ENCODE measurements at places on chromosomes 13 and 19.

GRCh38 chr13:30880151-30880855, 25.8 kb upstream of the MEDAG start:
- DNase-seq, result no peak

GRCh38 chr19:1571358-1571757, 3.2 kb upstream of the MEX3D start:
- DNase-seq, result no peak

- DNase-seq, result no peak
Observed at GRCh38 chr13:59545007-59545406, 618.7 kb downstream of the DIAPH3 start.

DNA sequence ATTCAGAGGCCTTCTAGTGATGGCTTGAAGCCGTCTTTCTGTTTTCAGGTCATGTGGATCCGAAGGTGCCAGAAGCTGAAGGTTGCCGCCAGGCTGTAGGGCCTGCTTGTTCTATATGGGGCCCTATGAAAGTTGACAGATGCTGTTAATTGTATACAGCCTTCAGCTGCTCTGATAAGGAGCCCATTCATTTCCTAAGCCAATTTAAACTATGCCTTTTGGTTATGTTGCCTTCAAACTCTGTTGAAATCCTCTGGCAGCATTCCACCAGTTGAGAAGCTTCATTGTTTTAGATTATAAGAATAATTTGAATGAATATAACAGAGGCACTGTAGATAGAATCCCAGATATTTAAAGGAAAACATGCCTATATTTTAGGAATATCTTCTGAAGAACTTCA, 34.4 kb downstream of the RAP2A start:
- DNase-seq, result no peak

DNA sequence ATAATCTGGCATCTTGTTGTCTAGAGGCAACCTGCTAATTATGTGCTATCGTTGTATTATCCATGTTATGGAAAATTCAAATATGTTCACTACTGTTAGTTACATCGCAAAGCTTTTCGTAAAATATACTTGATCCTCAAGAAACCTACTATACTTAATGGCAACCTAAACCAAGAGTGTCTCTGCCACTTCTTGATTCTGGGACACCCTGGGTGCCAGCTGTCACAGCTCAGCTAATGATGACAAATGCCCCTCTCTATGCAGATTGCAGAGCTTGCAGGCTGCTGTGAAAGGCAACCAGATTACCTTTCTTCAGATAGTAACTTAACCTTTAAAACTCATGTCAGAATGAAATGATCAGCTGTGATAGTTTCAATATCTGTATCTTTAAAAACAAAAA, 8.9 kb upstream of the MAB21L1 start:
- DNase-seq, result no peak

- DNase-seq, result no peak
Observed at GRCh38 chr19:49861107-49861506, 6.3 kb downstream of the PNKP start.

DNA sequence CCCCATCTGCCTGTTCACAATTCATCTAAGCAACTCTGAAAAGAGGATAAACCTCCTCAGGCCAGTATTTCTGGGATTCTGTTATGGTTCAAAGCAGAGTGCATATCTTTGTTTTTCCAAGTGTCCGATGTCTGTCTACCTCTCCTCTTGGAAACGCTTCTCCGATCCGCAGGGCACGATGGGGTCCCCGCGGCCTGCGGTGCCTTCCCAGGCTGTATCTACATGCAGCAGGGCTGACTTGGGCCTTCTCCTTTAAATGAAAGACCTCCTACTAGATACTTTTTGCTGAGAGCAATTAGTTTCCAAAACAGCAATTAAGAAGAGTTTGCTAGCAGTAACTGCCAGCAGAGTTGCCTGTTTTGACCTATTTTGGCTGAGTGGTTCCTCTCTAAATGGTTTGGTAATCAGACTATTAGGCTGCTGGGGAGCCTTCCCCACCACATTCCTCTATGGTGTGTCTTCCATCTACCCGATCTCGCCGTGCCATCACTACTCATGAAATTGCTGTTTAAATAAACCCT, 23.5 kb downstream of the COL4A2 start:
- no peak for DNase-seq

DNA sequence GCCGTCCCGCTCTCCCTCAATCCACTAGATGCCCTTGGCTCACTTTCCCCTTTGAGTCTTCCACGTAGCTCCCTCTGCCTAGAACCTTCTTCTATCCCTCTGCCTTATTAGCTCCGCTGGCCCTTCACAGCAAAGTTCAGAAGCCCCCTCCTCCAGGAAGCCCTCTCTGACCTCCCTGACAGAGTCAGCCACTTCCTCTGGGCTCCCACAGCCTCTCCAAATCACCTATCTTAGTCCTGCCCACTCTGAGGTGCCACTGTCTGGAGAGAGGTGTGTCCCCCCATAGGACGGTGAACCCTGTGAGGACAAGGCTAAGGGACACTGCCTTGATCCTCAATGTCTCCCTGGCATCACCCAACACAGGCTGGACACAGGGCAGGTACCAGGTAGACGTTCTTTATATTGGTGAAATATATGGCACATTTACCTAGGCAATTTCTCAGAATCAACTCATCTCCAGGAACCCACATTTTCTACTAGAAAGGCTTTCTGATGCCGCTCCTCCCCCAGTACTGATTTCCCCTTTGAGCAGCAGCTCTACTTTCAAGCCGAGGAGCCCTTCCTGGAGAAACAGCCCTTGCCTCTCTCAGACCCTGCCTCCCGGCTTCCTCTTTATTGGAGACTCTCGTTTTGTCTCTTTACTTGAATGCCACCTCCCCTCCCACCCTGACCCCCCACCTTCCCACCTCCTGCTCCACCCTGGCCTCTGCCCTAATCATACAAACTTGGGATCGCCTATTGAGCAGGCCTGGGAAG, 3.4 kb upstream of the TGFB1 start:
- DNase-seq, result peak; percentile 22

GRCh38 chr13:67509018-67509417, 278.9 kb upstream of the PCDH9 start:
- DNase-seq, result no peak

GRCh38 chr13:64810750-64811149, 2419.4 kb downstream of the PCDH9 start:
- DNase-seq, result no peak

- peak; percentile 63 for DNase-seq
Observed at GRCh38 chr19:42634409-42635232, 39.9 kb upstream of the CEACAM8 start.

- DNase-seq, result no peak
Observed at GRCh38 chr19:30403203-30403985, 31.2 kb downstream of the ZNF536 start.

DNA sequence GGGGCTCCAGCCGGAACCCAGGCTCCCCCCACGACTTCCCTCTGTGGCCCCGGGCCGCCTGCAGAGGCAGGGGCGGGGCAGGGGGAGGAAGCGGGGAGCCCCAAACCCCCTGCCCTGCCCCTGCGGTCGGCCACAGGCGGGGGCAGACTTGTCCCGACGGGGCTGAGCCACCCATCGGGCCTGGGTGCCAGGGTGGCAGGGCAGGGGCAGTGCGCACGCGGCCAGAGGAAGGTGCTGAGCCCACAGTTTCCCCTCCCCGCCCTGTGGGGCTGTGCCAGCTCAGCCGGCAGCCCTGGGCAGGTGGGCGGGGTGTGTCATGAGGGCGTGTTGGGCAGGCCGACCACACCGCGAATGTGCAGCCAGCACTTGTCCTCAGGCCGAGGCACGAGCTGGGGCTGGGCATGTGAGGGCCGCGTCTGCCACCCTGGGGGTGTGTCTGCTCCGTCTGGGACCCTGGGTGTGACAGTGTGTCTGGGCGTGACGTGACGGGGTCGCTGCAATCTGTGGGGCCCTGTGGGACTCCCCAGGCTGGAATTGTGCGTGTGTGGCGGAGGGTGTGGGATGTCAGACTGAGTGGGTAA, 17.7 kb downstream of the CCDC97 start:
- peak; percentile 91 for DNase-seq

DNA sequence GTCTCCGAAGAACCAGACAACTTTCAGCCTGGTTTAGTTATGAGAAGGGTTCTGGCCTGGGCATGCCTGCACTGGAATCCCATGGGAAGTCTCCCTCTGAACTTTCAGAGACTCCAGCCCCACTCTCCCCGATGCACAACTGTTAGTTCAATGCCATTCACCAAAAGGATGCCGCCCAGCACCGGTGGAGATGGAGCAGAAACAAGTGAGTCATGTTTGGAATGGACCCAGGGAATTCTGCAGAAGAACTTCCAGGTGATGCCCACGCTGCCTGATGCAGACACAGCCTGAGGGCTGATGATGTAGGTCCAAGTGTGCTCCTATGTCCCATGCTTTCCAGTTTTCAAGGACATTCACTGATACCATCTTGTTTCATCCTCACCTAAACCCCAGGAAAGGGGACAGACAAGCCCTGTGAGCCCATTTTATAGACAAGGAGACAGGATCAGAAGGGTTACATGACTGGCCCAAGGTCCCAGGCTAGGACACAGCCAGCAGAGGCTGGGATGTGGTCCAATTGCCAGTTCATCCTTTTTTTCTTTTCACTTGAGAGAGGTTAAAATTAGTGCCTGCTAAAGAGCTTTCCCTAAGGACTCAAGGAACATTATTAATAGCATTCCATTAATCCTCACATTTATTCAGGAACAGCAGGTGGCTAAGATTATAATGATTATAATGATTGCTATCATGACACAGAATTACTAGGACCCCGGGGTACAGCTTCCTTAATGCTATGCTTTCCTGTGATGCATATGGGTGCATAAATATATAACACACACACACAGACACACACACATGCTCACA, 39.5 kb downstream of the SIAH3 start:
- no peak for DNase-seq

- no peak for DNase-seq
Observed at GRCh38 chr13:112803422-112803821, 113.6 kb downstream of the ATP11A start.

DNA sequence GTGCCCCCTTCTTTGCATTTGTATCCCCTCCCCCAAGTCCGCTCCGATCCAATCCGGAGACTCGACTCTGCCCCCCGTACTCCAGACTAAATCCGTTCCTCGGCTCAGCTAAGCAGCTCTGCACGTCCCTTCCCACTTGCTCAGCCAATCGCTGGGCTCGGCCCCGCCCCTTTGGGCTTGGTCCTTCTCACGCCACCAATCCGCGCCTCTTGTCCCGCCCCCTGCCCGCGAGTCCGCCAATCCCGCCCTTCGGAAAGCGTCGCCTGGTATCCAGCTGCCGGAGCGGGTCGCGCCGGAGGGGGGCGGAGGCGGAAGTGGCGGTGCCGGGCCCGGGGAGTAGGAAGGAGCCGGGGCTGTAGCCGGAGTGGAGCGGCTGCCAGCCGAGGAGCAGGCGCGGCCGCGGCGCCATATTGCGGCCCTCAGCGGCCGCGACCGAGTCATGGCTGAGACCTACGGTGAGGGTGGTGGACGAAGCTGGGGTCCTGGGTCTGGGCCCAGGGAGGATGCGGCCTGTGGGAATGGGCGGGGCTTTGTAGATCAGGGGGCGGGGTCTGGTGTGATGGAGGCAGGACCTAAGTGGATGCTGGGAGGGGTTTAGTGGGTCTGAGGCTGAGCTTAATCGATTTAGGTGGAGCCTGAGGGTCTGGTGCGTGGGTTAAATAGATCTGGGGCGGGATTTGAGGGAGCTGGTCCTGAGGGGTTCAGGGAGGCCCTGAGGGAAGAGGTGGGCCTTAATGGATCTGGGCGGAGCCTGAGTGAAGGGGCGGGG, at the start of gene RAB4B:
Gene RAB4B (plus strand): TSS at position 311 of the 769 bp plus-strand sequence. CDS start 129 bp downstream, at position 440.
- DNase-seq, result peak; percentile 100

DNA sequence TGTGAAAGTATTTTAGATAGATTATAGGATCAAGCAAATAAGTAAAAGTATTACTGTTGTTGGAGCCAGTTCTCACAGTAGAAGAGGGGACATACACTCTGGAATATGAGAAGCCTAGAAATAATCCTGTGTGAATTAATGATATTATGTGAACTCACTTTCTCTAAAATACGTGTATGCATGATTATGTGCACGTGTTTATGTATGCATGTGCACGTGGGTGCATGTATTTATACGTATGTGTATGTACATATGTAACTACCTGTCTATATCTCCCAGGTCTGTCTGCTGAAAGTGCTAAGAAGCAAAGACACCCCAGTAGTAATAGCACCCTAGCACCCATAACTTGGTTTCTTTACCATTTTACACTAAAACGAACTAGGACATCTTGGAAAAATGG, 41.5 kb upstream of the PDX1 start:
- DNase-seq, result no peak

DNA sequence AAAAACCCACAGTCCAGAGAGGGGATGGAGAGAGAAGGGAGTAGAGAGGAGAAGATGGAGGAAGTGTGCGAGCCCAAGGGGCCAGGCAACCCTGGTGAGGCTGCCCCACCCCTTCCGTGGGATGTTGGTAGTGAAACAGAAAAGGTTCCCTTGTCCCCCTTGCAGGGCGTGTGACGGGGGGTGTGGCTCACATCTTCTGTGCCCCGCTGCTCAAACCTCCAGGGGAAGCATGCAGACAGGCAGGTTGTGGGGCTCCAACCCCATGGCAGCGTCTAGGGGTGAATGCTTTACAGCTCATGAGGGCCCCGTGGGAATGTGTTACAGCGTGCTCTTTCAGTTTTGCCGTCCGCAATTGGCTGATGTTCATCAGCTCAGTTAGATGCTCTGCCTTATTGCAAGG, 14.7 kb upstream of the EVI5L start:
- DNase-seq, result no peak

GRCh38 chr19:15445807-15446376, 3.9 kb downstream of the WIZ start:
- DNase-seq, result no peak

DNA sequence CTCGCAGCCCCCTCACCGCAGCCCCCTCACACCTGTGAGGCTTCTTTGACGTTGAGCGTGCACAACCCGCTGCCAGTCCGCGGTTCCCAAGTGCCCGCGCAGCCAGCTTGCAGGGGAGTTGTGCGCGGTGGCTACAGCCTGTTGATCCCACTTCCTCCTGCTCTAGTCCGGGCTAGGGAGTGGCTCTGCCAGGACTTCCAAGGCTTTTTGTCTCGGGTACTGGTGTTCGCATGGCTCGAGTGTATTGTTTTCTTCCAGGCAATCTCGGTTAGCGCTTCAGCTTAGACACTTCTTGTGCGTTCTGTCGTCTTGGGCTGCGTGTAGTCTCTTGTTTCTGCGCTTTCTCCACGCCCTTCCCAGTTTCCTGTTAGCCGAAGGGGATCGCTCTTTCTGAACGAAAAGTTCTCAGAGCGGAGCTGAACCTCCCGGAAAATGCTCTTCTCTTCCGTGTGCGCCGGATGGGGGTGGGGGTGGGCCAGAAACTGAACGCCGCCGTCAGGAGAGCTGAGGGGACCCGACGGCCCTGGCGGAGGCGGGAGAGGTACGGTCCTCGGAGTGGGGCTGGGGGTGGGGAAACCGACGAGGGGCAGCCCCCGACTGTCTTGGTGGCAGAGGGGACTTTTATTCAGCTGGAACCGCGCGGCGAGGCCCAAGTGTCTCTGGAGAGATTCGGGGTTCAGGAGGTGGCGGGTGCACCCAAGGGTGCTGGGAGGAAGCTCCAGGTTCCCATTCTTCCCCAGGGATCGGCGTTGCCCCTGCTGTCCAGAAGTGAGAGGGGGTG, 697 bp upstream of the DGKH start:
- DNase-seq, result peak; percentile 42

- DNase-seq, result no peak
Observed at GRCh38 chr19:31262725-31263191, 86.5 kb downstream of the TSHZ3 start.
